ENCODE measurements at places on chromosomes 1 and 21.

DNA sequence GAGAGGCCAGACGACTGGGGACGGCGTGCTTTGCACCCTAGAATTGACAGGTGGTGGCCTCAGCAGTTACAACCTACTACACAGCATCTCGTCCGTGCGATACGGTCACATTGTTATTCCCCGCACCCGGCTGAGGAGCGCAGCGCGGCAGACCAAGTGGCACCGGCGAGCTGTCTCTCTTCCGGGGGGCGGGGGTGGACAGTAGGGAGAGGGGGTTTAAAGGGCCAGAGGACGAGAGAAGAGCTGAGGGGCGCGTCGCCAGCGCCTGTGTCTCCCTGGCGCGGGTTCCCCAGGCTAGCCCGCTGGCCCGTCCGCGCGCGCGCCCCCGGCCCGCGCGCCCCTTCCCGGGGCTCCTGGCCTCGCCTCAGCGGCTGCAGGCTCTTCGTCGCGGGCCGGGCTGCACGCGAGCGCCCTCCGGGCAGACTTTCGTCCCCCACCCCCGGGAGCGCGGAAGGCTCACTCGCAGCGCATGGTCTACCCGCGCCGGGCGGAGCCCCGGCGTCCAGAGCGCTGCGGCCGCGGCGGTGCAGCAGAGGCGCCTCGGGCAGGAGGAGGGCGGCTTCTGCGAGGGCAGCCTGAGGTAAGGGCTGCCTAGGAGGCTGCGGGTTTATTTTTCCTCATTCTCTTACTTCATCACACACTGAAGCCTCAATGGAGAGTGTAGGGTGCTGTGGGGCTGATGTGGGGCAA, at the start of gene PDE4B:
PDE4B (plus strand) TSS at position 227 of the 690 bp plus-strand sequence.
- no peak for DNase-seq

DNA sequence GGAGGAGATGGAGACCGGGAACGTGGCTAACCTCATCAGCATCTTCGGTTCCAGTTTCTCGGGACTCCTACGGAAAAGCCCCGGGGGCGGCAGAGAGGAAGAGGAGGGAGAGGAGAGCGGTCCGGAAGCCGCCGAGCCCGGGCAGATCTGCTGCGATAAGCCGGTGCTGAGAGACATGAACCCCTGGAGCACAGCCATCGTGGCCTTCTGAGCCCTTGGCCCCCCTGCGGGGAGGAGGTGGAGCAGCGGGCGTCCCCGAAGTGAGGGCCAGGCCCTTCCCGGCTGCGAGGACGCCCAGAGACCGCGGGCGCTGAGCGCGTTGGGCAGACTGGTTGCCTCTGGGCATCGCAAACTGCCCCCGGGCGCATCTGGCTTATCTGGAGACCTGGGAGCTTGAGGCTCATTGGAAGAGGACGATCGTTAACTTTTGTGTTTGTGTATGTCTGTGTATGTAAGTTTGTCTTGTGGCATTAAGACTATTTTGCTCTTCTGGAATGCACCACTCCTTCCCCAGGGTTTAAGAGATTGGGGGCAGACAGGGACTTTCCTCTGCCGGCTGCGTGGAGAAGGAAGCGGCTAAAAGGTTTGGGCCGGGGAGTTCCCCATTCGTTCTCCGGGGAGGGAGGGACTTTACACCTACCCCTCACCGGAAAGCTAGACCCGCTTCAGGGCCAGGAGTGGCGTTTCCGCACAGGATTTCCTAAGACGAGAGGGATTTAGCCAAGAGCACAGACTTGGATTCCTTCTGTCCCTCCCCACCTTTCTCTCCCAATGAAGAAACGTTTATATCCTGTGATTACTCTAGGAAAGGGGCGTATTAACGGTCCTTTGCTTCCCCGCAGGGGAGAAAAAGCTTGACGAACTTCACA, 1.4 kb downstream of the IER5 start:
- no peak for DNase-seq

GRCh38 chr1:85058311-85058710, 10.0 kb upstream of the MCOLN3 start:
- no peak for DNase-seq

- peak; percentile 30 for DNase-seq
Observed at GRCh38 chr1:45550401-45551351, at the start of gene AKR1A1. TSS of gene AKR1A1 (plus strand) at chr1:45550826. CDS start at chr1:45561795, 10,969 bp downstream.

DNA sequence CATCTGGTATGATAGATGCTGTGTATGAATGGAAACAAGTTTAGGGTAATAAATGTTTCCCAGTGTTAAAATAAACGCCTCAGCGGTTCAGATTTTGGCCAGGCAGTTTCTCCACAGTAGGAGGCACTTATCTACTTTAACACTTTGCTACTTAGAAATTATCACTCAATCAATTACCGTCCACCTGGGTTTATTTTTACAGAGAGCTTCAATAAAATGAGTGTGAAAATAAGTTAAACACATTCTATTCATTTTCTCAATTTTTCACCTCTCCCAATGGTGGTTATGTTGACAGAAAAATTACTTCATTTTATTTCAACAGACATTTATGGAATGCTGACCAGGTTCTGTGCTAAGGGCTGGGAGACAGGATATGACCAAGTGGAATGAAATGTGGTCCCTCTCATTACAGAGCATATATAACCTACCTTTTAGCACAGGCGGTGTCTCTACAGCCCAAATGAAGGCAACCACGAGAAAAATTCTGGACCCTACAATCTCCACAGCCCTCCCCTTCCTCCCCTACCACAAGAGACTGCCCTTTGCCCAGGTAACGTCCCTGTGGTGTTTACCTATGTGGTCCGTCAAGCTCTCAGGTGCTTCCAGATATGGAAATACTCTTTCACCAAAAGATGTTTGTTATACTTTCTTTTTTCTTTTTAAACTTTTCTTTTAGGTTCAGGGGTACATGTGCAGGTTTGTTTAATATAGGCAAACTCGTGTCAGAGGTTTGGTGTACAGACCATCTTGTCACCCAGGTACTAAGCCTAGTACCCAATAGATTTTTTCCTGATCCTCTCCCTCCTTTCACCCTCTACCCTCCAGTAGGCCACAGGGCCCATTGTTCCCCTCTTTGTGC, 105.5 kb downstream of the HLCS start:
- DNase-seq, result no peak

- DNase-seq, result no peak
Observed at GRCh38 chr1:76857138-76857537, 10.1 kb upstream of the ST6GALNAC5 start.

GRCh38 chr21:46229133-46229922, 754 bp upstream of the LSS start:
- no peak for DNase-seq

DNA sequence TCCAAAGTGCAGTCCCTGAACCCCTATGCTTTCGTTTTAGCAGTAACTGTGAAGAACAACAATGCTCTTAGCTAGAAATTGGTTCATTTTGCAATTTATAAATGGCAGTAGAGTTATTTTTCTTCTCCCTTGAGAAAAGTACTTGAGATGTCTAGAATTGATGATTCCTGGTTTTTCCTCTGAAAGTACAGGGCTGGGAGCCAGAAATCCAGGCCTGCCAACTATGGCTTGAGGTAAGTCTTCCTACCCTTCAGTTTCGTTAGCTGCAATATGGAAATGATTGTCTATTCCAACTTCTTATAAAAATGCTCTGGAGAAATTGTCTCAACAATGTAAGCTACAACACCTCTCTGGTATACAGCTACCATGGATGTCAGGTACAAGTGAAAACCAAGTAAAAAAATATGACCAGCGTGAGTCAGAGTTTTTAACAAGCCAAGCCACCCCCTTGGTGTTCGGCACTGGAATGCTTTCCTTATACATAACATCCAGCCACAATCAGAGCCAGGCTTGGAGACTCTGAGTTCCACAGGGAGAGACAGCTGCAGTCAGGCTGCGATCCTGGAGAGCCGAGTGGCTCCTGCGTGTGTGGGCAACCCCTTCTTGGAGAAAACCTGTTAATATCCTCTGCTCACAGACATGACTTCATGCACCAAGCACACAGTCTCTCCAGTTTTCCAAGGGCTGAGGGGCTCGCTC, 22.0 kb downstream of the TSPAN2 start:
- DNase-seq, result no peak

GRCh38 chr1:17409391-17409811, 30.1 kb downstream of the RCC2 start:
- DNase-seq, result no peak

DNA sequence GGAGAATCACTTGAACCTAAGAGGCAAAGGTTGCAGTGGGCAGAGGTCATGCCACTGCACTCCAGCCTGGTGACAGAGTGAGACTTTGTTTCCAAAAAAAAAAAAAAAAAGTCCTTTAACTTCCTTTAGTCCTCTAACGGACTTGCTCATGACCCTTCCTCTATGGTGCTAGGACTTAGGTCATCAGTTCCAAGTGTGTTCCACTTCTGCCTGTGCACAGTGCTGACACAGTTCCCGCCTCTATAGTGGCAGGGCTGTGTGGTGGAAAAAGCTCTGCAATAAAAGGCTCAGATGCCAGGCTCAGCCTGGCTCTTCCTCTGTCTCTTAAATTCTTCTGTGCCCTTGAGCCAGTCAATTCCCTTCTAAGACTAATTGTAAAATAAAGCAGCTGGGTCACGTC, 22.0 kb downstream of the CC2D1B start:
- DNase-seq, result no peak

DNA sequence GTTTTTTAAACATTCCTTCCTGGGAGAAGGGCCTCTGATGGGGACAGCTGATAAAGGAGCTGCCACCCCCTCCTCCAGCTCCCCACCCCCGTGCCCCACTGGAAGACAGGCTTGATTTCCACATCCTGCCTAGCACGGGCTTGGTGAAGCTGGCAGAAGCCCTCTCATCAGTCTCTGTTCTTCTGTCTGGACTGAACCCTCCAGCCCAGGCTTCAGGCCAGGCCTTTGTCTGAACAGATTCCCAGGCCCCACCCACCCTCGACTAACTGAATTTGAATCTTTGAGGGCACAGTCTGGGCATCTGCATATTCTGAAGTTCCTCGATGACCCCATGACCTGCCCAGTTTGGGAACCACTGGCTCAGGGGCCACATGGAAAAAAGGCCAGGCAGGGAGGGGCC, 75.3 kb downstream of the CD58 start:
- no peak for DNase-seq

GRCh38 chr1:6170742-6171201, 9.3 kb downstream of the CHD5 start:
- DNase-seq, result no peak

- DNase-seq, result no peak
Observed at GRCh38 chr1:220137019-220137786, 43.3 kb downstream of the IARS2 start.

DNA sequence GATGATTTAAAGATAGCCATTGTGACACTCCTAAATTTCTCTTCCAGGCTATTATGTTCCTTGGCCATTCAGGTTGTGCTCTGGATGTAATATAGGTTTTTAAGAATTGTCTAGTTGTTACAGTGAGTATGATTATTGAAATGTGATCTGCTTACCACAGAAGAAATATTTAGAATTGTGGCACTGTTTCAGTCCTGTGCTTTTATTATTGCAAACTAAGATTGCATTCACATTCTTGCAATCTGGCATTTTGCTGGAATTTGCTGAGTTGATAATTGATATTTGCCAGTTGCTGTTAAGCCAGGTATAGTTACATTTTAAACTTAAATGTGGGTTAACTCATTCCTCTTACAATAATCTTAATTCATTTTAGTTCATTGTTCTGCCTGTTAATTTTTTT, 22.3 kb downstream of the EXO1 start:
- no peak for DNase-seq

- no peak for DNase-seq
Observed at GRCh38 chr1:161037661-161038522, 872 bp downstream of the TSTD1 start.

DNA sequence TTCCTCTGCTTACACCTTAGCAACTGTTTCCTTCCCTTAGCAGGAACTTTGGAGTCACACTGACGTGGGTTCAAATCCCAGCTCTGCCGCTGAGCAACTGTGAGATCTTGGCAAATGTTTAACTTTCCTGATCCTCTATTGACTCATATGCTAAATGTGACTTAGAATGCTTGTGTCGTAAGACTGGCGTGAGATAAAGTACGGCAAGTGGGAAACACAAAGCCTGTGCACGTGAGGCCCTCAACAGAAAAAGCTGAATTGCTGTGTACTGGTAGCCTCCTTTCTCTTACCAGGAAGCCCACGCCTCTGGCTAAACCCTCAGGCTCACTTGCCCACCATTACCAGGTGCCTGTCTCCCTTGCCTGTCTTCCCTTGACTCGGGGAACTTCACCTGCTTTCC, 135.4 kb upstream of the TNR start:
- DNase-seq, result no peak

DNA sequence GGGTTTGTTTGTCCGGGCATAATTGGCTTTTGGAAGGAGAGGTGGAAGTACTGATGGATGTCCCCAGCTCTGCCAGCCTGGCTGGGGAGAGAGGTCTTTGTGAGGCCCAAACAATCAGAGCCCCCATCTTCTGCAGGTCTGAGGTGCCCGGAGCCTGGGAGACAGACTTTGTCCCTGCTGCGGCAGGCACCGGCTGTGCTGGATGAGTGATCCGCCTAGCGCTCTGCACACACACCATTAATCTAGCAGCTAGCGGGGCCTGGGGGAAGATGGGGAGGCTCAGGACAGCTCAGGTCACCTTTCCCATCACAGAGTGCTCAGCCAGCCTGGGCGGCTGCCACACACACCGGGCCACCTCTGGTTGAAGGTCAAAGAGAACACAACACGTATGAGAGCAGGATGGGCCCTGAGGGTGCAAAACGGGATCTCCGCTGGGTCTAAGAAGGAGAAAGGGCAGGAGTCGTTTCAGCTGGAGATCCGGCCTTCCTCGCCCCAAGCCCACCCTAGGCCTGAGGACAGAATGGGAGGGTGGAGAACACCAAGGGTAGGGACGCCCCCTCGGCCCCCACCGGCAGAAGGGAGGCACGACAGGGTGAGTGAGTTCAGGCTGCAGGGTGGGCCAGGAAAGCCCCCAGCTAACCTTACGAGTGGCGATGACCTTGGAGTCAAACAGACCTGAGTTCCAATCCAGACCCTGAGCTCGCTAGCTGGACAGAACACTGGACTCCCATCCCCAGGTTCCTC, 341.8 kb downstream of the NPHP4 start:
- DNase-seq, result no peak

DNA sequence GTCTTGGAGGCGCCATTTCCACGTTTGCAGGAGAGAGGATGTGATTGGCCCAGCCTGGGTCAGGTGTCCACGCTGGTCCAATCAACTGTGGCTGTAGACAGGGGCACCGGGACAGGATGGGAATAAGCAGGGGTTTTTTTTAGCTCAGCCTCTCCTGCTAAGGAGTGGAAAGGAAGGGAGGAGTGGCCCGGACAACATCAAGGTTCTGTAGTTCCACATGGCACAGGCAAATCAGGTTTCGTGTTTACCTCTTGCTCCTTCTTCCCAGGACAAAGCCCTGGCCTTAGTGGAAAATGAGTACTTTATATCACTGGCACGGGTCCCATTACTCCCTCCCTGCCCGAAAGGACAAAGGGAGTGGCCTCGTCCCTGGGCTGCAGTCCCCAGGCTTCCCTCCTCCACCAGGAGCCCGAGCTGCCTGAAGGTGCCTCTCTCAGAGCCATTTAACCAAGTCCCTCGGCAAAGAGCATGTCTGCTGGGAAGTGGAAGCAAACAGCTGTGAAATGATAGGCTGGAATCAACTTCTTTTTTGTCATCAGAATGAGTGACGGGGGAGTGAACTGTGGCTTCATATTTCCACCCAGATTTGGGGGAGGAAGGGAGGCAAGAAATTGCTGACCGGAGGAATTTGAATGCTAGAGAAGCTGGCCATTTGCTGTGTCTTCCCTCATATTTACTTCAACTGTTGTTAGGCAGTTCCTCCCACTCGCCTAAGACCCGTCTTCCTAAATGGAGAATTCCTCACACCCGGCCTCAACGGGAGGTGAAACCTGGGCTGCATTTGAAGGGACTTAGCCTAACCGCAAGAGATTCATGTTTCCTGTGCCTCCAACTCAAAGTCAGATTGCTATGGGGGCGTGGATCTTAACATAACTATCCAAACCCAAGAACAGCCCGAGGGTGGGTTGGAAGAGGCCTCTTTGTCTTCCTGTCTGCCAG, 84.9 kb upstream of the SLC44A3 start:
- DNase-seq, result no peak

Data from SIG-M5 (cell line).